ENCODE measurements at places on chromosomes 3 and 15.

- DNase-seq, result no peak
These were observed 145.0 kb downstream of the MYLK start for GRCh38 chr3:123739106-123739505.

DNA sequence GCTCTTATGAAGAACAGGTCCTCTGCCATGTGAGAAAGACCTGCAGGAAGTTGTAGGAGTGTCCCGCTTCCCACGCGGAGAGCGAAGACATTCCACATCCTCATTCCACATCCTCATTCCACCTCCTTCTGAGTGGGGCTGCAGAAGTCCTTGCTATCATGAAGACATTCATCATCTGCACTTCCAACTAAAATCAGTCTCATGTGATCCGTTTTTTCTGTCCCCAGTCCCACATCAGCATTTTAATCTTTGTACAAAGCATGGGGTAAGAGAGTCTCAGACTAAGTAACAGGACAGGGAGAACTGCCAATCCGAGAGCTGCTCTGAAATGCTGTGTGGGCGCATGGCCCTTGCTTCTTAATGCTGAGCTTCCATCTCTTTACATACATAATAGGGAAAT, 227.2 kb downstream of the RSRC1 start:
- DNase-seq, result no peak

DNA sequence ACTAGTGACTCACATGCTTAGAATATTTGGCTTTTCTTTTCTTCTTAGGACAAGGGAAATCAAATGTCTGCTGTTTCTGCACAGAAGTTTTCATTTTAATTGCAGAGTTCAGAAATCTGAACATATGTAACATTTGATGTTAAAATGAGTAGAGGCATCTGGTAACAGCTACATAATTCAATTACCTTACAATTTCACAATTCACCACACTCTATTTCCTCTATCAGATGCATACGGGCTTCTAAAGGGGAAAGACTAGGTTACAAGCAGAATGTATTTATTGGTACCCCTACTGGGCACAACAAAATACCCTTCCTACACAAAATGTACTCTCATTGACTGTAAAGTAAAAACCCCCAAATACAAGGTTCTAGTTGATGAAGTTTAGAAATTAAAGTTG, 176.0 kb downstream of the SOX2 start:
- DNase-seq, result no peak

GRCh38 chr3:68984011-68984530, 29.4 kb downstream of the EOGT start:
- no peak for DNase-seq

DNA sequence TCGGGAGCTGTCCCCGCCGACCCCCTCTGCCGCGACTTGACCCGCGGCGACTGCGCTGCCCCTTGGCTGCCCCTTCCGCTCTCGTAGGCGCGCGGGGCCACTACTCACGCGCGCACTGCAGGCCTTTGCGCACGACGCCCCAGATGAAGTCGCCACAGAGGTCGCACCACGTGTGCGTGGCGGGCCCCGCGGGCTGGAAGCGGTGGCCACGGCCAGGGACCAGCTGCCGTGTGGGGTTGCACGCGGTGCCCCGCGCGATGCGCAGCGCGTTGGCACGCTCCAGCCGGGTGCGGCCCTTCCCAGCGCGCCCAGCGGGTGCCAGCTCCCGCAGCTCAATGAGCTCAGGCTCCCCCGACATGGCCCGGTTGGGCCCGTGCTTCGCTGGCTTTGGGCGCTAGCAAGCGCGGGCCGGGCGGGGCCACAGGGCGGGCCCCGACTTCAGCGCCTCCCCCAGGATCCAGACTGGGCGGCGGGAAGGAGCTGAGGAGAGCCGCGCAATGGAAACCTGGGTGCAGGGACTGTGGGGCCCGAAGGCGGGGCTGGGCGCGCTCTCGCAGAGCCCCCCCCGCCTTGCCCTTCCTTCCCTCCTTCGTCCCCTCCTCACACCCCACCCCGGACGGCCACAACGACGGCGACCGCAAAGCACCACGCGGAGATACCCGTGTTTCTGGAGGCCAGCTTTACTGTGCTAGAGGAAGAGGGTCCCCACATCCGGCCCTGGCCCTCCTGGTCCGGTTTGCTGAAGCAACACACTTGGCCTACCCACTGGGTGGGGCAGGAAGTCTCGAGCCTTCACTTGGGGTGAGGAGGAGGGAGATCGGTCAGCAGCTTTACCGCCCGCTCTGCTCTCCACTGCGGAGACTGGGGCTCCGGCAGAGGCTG, at the start of gene RASSF1:
Gene RASSF1, minus strand, starts transcription at position 389 of the 882 bp plus-strand sequence. Its CDS starts 31 bp downstream, at position 358.
- peak; percentile 62 for DNase-seq

- no peak for DNase-seq
These were observed 288.7 kb upstream of the RORA start for GRCh38 chr15:61517776-61518175.

All from stimulated activated CD4-positive, alpha-beta T cell treated with anti-CD3 and anti-CD28 coated beads, Interleukin-4, amount 100 ng/mL, for 1 hour (primary cell).